ENCODE measurements at places on chromosomes 1 and 21. TPM values are rescaled to one million over a fixed set of nuclear protein-coding genes. Genes with fewer than 3 reads are reported as not detected.

DNA sequence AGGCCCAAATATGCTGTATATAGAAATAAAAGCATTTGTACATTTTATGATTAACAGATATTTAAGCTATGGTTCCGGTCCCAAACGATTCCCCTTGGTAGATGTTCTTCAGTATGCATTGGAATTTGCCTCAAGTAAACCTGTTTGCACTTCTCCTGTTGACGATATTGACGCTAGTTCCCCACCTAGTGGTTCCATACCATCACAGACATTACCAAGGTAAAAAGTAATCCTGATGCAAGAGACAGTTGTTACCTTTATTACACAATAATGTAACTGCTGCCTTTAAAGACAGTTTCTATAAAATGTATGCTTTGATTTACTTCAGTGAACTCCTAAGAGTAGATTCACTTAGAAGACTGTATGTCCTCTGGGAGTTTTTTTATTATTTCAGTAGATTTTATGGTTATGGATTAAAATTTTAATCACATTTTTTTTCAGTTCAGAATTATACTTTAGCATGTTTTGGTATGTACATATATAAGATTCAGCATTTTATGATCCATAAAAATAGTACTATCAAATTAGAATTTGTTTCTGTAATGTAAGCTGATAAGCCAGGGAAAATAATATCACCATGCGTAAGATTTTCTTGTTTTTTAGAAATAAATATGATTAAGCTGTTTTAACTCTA lies 96.5 kb downstream of the USP25 start:
- peaks cover 37% of the 10 kb centered on the region for H3K36me3 ChIP-seq
- H3K4me1 ChIP-seq, result peaks cover 8% of the 10 kb centered on the region
- no peak for DNase-seq
- H3K27ac ChIP-seq, result no peak overlapping the region
- H3K27me3 ChIP-seq, result no peaks in the 10 kb centered on the region

DNA sequence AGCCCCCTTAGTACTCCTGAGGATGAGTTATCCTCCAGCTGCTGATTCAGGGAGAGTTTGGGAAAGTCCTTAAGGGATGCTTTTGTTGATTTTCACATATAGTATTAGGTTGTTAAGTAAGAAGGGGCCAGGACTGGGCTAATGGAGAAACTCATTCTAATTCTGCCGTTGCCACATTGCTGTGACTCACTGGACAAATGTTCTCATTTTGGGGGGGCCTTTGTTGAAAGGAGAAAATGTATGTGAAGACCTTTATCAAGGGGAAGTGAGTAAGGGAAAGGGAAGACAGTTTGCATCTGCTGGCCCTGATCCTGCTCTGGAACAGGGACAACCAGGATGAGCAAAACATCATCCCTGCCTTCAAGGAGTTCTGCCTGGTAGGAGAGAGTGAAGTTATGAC lies 123.2 kb upstream of the FGGY start:
- no peaks in the 10 kb centered on the region for H3K4me1 ChIP-seq
- H3K27ac ChIP-seq, result no peak overlapping the region
- no peaks in the 10 kb centered on the region for H3K36me3 ChIP-seq
- no peak for DNase-seq

- H3K36me3 ChIP-seq, result no peaks in the 10 kb centered on the region
- H3K4me3 ChIP-seq, result peak overlapping the region; percentile 88
- DNase-seq, result no peak
- H3K27ac ChIP-seq, result peak overlapping the region; percentile 100
- no peaks in the 10 kb centered on the region for H3K27me3 ChIP-seq
These were observed 608 bp downstream of the PEF1 start for GRCh38 chr1:31643976-31644559.

GRCh38 chr1:53792806-53793205 lies 45.3 kb downstream of the NDC1 start:
- peaks cover 55% of the 10 kb centered on the region for H3K36me3 ChIP-seq
- no peaks in the 10 kb centered on the region for H3K4me1 ChIP-seq
- no peak overlapping the region for H3K27ac ChIP-seq
- DNase-seq, result no peak
- H3K27me3 ChIP-seq, result no peaks in the 10 kb centered on the region

DNA sequence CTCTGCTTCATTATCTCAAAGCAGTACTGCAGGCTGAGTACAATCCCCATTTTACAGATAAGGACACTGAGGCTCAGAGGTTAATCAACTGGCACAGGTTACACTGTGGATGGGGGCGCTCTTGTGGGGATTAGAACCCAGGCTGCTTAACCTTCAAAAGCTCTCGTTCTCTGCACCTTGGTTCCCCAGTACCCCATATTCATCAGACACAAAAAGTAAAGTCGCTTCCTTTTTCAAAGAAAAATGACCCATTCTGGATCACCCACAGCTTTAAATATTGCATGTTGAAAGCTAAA lies 20.5 kb downstream of the SSBP3 start:
- no peak overlapping the region for H3K27ac ChIP-seq
- DNase-seq, result no peak
- no peak overlapping the region for H3K4me3 ChIP-seq
- peaks cover 15% of the 10 kb centered on the region for H3K36me3 ChIP-seq
- no peaks in the 10 kb centered on the region for H3K27me3 ChIP-seq
- peaks cover 21% of the 10 kb centered on the region for H3K4me1 ChIP-seq

DNA sequence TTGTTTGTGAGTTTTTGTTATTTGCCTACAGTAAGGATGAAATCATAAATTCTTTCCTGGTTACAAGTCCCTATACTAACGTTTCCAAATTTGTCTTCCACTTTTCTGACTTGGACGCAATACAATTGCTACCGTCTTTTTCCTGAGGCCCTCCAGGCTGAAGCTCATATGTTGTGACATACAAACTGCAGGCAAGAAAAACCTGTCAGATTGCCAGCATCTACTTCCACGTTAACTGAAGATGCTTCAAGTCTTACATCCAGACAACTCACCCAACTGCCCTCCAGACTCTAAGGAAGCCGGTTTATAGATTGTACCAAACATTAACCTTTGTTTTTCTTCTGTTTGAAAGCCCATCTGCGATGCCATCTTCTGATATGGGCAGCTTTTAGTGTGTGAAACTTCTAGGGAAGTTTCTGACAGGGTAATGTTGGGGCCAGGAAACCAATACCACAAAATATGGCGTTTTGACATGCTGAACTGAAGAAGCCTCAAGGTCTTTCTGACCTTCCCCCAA lies 21.4 kb upstream of the RNF11 start:
- no peak for DNase-seq
- no peak overlapping the region for H3K27ac ChIP-seq
- H3K36me3 ChIP-seq, result no peaks in the 10 kb centered on the region
- no peaks in the 10 kb centered on the region for H3K4me1 ChIP-seq
- H3K27me3 ChIP-seq, result no peaks in the 10 kb centered on the region
- H3K4me3 ChIP-seq, result no peak overlapping the region

GRCh38 chr1:160409486-160409885 lies 9.1 kb downstream of the VANGL2 start:
- no peak overlapping the region for H3K4me3 ChIP-seq
- no peaks in the 10 kb centered on the region for H3K36me3 ChIP-seq
- no peaks in the 10 kb centered on the region for H3K4me1 ChIP-seq
- no peaks in the 10 kb centered on the region for H3K27me3 ChIP-seq

GRCh38 chr1:17927952-17928351 lies 172.8 kb downstream of the ACTL8 start:
- DNase-seq, result no peak
- H3K27me3 ChIP-seq, result peaks cover 23% of the 10 kb centered on the region
- no peaks in the 10 kb centered on the region for H3K36me3 ChIP-seq
- H3K27ac ChIP-seq, result no peak overlapping the region
- no peak overlapping the region for H3K4me3 ChIP-seq

GRCh38 chr1:24987875-24988557 lies 57.9 kb upstream of the RUNX3 start:
- no peak for DNase-seq
- peaks cover 11% of the 10 kb centered on the region for H3K27me3 ChIP-seq
- H3K4me1 ChIP-seq, result no peaks in the 10 kb centered on the region

DNA sequence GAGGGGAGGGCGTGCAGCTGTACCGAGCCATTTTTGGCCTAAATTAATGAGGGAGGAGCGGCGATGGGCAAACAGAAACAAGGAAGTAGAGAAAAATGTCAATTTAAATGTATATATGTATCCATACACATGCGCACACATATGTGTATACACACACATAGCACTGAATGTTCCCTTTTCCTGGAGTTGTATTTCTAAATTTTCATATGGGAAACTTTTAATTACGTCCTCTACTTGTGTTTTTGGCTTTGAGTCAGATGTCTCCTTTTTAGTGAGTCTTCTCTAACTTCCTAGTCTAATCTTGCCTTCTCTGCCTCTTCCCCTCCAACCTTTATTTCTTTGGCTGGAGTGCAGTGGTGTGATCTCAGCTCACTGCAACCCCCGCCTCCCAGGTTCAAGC lies 15.4 kb upstream of the CYYR1 start:
- peak overlapping the region; percentile 4 for H3K4me3 ChIP-seq
- no peaks in the 10 kb centered on the region for H3K4me1 ChIP-seq
- DNase-seq, result no peak

- peak; percentile 66 for DNase-seq
- H3K4me3 ChIP-seq, result peak overlapping the region; percentile 80
- H3K4me1 ChIP-seq, result peaks cover 35% of the 10 kb centered on the region
- peaks cover 13% of the 10 kb centered on the region for H3K36me3 ChIP-seq
These were observed 690 bp downstream of the C1orf216 start for GRCh38 chr1:35717911-35718476.

DNA sequence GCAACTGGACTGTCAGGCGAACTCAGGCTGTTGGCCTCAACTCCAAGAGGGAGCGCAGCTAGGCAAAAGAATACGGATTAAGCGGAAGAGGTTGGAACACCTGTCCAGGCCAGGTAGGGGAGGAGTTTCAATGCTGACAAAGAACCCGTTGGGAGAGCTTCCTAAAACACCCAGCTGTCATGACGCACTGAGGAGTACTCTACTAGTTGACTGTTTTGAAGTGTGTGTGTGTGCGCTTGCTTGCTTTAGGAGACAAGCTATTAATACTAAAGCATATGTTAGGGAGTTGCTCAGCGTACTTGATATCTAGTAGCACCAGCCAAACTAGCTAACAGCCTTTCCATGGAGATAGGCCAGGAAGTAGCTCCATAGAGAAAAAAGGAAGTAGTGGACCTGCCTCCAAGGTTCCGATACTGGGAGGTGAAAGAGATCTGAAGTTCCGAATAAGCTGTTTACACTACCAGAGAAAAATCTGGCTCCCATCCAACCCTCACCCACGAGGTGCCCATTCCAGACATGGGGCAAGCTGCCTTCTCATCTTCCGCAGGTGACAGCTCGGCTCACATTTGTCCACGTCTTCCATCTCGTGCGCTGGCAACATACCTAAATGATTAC lies 974 bp upstream of the FNBP1L start:
- H3K27me3 ChIP-seq, result no peaks in the 10 kb centered on the region
- H3K36me3 ChIP-seq, result no peaks in the 10 kb centered on the region
- DNase-seq, result no peak
- peak overlapping the region; percentile 89 for H3K4me3 ChIP-seq
- peaks cover 25% of the 10 kb centered on the region for H3K4me1 ChIP-seq
- peak overlapping the region; percentile 91 for H3K27ac ChIP-seq

DNA sequence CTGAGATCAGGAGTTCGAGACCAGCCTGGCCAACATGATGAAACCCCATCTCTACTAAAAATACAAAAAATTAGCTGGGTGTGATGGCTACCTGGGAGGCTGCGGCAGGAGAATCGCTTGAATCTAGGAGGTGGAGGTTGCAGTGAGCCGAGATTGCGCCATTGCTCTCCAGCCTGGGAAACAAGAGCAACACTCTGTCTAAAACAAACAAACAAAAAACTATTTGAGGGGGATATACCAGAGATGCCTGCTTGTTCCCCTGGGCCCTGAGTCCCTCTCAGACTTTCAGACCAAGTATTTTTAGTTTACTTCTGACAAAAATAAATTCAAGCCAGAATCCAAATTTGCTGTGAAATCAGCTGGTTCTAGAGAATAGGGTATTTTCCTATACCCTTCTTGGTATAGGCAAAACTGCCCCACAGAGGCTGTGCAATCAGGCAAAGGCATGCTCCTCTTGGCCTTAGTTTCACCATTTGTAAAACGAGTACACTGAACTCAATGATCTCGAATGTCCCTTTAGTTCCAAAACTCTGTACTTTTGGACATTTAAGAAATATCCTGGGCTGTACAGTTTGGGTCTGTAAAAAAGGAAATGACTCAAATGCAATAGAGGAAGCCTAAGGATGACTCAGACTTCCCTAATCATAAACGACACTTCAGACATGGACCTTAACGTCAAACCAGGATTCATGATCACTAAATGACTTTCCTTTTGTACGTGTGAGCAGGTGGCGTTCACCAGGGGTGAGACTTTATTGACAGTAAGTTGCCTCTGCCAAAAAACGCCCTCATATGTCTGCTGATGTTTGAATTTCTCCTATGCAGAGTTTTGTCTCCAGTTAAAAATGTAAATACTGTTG lies 16.1 kb downstream of the ENSA start:
- H3K36me3 ChIP-seq, result peaks cover 14% of the 10 kb centered on the region
- no peaks in the 10 kb centered on the region for H3K27me3 ChIP-seq
- no peak for DNase-seq

Gene TMEM54
- total RNA-seq, result 44.0 TPM

Gene DENND2D
- 113 TPM for total RNA-seq

Gene ADGRL4
- total RNA-seq, result 18.8 TPM

Gene VWA5B1
- total RNA-seq, result 0.30 TPM

Gene OR6N1
- total RNA-seq, result 2.3 TPM

Gene TMEM82
- total RNA-seq, result not detected
